ENCODE measurements at places on chromosomes 4 and X. TPM values are rescaled to one million over a fixed set of nuclear protein-coding genes. Genes with fewer than 3 reads are reported as not detected.

GRCh38 chrX:153438532-153438931, 7.3 kb downstream of the TREX2 start:
- no peaks in the 10 kb centered on the region for H3K27me3 ChIP-seq
- no peak overlapping the region for H3K4me3 ChIP-seq
- no peaks in the 10 kb centered on the region for H3K4me1 ChIP-seq
- no peaks in the 10 kb centered on the region for H3K36me3 ChIP-seq

BST1 gene
- 26.8 TPM for total RNA-seq

ADH1C gene
- 2.3 TPM for total RNA-seq

CSN1S1 gene
- total RNA-seq = not detected

GRCh38 chrX:129795584-129795983, 15.8 kb downstream of the SASH3 start:
- no peaks in the 10 kb centered on the region for H3K27me3 ChIP-seq
- no peak overlapping the region for H3K4me3 ChIP-seq
- H3K4me1 ChIP-seq = no peaks in the 10 kb centered on the region
- DNase-seq = no peak

GRCh38 chrX:31291131-31291530, 219.3 kb upstream of the FTHL17 start:
- peaks cover 3% of the 10 kb centered on the region for H3K27me3 ChIP-seq
- no peaks in the 10 kb centered on the region for H3K4me1 ChIP-seq
- no peak overlapping the region for H3K27ac ChIP-seq

Measured in spleen (tissue), 13 donors.